ENCODE measurements at places on chromosomes 11 and 22. TPM values are rescaled to one million over a fixed set of nuclear protein-coding genes. Genes with fewer than 3 reads are reported as not detected.

Gene DEUP1
- total RNA-seq = not detected

Gene KCNK4
- not detected for total RNA-seq

Gene WBP2NL
- total RNA-seq = 6.8 TPM

Gene CCDC116
- 0.42 TPM for total RNA-seq

Gene SHISAL1
- 1.0 TPM for total RNA-seq

GRCh38 chr11:19879307-19880087 is 166.9 kb downstream of the NAV2 start:
- H3K4me3 ChIP-seq = no peak overlapping the region
- H3K36me3 ChIP-seq = no peaks in the 10 kb centered on the region
- no peaks in the 10 kb centered on the region for H3K27me3 ChIP-seq
- DNase-seq = no peak

GRCh38 chr11:77211594-77212251 is 83.7 kb downstream of the MYO7A start:
- H3K4me1 ChIP-seq = no peaks in the 10 kb centered on the region
- peaks cover 27% of the 10 kb centered on the region for H3K36me3 ChIP-seq
- no peak overlapping the region for H3K27ac ChIP-seq
- H3K27me3 ChIP-seq = no peaks in the 10 kb centered on the region
